Breast epithelium (tissue), 4 donors: ENCODE measurements at places on chromosomes 16 and 17. TPM values are rescaled to one million over a fixed set of nuclear protein-coding genes. Genes with fewer than 3 reads are reported as not detected.

DNA sequence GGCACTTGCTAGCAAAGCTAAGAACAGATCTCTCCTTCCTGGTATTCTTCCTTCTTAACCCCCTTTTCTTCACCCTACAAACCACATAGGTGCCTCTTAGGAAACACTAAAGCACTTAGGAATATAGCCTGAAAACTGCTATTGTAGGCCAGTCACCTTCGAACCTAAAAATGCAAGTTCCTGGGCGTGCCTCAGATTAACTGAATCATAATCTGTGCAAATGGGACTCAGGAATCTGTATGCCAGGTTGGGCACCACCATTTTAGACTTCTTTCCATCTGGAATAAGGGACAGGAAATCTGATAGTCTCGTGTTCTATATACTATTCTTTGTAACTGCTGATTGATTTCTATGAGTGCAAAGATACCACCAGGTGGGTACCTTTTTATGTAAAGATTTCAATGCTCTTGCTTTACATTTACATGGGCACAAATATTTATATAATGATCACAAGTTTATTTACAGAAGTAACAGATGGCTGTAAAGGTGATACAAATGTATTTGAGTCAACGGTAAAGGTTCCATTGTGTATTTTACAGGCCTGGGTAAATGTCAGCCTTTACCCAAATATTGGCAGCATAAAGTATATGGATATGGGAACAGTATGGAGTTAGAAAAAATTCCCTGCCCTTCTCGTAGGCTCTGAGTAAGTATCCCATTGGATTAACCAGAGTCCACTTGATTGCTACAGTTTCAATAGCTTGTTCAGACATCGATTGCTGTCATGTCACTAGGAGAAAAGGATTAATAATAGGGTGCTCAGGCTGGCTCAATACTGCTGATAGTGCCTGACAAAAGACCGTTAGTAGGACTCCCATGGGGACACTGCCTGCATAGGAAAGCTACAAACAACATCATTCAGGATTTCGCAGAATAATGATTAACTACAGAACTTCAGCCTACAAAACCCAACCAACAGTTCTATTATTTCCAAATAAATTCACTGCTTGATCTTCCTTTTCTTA, 124.7 kb downstream of the SNX11 start:
- DNase-seq: no peak

DNA sequence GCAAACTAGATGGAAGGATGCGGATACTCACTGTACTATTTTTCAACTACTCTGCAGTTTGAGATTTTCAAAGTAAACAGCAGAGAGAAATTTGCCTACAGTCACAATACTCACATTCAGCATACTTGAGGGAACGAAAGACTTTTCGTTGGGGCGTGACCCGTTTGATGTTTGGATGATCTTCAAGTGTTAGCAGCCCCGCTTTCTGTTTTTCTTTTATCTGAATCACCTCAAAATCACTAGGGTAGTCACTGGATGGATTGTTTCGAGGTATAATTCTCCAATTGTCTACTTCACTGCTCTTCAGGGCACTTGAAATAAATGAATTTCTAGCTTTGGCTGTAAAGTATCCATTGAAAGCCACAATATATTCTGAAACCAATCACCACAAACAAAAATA, 17.8 kb downstream of the MBTPS1 start:
- DNase-seq: no peak

Gene TEX19
- total RNA-seq: not detected

GRCh38 chr16:30786936-30787612, at the start of gene ZNF629:
Gene ZNF629 (minus strand): TSS chr16:30787205. CDS start chr16:30784482, 2,723 bp downstream.
- DNase-seq: peak; percentile 54

Gene KRTAP9-4
- not detected for total RNA-seq

DNA sequence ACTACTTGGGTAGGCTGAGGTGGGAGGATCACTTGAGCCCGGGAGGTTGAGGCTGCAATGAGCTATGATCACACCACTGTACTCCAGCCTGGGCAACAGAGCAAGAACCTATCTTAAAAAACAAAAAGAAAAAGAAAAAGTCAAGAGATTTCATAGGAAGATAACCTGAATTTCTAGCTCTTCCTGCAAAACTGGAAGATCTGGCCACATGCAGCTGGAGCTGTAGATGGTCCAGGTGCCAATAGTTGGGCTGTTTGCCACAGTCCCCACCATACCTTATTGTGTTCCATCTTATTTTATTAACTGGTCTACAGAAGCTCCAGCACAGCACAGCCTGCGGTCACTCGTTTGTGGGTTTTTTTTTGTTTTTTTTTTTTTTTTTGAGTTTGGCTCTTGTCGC, 15.0 kb downstream of the ATP2A1 start:
- DNase-seq: no peak

DNA sequence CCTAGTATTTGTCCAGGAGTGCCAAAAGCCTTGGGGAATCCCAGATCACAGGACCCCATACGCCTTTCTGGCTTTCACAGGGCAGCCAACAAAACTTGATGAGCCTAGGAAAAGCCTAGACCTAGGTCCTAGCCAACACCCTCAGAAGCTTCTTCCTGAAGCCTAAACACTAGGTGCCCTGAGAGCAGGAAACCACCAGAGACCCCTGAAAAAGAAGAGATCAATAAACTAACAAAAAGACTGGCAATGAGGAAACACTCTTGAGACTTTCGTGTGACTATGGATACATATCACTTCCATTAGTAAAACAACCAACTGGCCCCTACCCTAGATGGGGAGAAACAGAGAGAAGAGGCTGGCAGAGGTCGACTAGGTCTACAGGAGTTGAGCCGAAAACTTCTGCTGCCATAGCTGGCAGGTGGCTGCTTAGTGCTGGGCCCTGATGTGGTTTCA, 1.2 kb downstream of the ORMDL3 start:
- DNase-seq: no peak

GRCh38 chr17:80925688-80926335, 65.8 kb upstream of the CHMP6 start:
- no peak for DNase-seq

Gene ADAT1
- total RNA-seq: 62.3 TPM

Gene RAB26
- not detected for total RNA-seq

Gene SGCA
- total RNA-seq: 2.6 TPM

Gene KCNJ18
- not detected for total RNA-seq

Gene PIGL
- total RNA-seq: 54.6 TPM

DNA sequence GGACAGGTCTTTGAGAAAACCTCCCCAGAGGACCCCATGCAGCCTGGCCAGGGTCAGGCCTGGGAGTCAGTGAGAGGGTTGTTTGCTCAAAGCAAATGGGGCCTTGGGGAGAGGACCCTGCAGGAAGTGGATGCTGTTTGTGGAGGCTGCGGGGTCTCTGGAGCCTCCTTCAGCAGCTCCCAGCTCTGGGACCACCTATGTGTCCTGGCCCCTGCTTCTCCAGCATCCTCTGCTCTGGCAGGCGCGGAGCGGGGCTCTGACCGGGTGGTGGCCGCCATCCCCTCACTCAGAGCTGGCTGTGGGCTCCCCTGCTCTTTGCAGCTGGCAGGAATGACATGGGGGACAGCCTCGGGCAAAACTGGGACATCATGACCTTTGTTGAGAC, 29.8 kb upstream of the CIBAR2 start:
- DNase-seq: no peak

DNA sequence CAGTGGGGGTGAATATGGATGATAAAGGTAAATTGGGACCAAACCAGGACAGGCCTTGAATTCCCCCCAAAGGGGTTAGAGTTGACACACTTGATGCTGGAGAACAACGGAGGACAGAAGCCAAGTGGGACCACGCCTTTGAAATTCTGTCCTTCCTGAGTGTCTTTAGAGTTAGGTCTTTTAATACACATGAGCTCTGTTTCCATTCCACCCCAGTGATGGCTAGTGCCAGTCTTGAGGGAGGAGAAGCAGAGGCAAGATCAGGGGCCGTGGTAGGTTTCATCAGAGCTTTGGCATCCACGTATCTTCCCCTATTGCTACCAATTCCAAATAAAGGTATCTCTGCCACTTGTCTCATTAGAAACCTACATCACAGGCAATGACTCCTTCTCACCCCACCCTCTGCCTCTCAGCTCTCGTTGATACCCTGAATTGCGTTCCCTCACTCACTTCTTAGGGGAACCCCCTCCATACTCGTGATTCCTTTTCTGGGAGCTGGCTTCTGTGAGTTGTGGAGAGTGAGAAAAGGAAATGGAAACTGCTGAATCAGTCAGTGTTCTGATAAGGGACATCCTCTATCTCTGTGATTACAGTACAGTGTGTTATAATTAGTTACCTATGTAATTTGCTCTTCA, 2.4 kb upstream of the CCL3L1 start:
- DNase-seq: no peak

GRCh38 chr17:77736721-77737120, 221.8 kb upstream of the TNRC6C start:
- peak; percentile 12 for DNase-seq

GRCh38 chr17:40303009-40303657, 5.8 kb upstream of the RARA start:
- no peak for DNase-seq

GRCh38 chr17:65389426-65389825, 172.0 kb downstream of the AXIN2 start:
- no peak for DNase-seq

DNA sequence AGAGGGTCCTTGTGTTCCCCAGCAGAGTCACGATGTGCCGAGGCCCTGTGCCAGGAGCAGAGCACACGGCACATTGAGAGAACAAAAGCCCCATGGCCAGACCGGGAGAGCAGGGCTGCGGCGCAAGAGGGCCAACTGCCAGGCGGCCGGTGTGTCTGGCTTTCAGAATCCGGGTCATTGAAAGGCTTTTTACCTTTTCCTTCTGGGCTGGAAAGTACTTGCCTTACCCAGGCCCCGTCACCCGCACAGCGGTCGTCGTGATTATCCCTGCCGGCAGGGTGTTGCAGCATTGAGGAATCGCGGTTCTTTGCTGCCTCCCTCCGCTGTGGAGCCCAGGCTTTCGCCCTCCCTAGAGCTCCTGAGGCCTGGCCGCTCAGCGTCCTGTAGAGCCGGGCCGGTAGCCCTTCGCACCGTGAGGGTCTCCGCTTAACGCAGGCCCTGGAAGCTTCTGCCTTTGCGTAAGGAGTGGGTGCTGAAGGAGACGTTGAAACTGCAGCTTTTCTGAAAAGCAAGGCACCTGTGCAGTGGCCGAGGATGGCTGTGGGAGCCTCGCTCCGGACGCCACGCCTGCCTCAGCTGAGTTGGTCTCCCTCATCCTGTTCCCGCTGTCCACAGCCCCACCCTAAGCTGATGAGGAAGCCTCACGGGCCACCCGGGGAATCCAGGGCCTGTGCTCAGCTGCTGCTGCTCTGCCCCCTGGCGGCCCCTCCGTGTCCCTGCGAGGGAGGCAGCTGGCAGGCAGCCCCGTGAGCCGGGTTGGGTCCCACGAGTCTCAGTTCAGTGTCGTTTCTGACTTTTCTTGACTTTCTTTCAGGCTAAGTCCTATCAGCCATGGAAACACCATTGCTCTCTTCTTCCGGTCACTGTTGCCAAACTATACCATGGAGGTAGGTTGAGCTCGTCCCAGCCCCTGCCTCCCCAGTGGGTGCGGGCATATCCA, 8.6 kb upstream of the MC1R start:
- DNase-seq: peak; percentile 53

Gene INPP5K
- 177 TPM for total RNA-seq

DNA sequence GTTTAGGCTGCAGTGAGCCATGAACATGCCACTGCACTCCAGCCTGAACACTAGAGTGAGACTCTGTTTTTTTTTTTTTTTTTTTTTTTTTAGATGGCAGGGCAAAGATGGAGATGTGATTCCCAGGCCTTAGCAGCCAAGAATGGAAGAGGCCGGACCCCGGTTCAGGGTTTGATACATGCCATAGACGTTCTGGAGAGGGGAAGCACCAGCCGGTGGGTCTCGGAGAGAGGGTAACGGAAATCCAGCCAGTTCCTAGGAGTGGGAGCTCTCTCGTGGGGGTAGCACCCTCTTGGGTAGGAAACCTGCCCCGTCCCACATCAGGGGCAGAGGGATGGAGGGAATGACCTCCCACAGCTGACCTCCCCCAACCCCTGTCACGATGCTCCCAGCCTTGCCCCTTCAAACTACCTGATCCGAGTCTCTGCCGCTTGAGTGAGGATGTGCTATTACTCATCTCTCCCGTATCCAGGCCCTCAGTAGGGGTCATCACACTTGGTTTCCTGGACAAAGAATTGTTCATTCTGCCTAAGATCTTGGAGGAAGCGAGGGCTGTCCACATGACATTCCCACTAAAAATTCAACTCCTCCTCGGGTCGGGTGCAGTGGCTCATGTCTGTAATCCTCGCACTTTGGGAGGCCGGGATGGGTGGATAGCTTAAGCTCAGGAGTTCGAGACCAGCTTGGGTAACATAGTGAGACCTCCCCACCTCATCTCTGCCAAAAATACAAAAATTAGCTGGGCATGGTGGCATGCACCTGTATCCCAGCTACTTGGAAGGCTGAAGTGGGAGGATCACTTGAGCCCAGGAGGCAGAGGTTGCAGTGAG, 47.3 kb downstream of the MIS12 start:
- DNase-seq: no peak

- no peak for DNase-seq
Observed at GRCh38 chr16:83253521-83253920, 554.3 kb upstream of the HSBP1 start.

DNA sequence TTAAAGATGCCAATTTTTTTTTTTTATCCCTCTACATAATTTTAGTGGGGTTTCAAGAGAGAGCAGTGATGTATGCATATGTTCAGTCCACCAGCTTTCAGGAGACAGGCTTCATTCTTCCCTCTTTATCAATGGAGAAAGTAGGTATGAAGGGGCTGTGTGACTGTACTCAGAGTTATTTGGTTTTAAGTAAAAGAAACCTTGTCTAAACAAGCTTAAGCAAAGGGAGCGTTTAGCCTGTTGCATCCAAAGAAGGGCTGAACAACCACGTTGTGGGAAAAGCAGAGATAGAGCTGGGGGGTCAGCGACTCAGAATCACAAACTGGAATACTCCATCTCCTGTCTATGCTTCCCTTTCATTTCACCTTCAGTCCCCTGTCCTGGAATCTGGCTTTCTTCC, 50.4 kb upstream of the HAS3 start:
- no peak for DNase-seq

Gene TBC1D3I
- not detected for total RNA-seq

DNA sequence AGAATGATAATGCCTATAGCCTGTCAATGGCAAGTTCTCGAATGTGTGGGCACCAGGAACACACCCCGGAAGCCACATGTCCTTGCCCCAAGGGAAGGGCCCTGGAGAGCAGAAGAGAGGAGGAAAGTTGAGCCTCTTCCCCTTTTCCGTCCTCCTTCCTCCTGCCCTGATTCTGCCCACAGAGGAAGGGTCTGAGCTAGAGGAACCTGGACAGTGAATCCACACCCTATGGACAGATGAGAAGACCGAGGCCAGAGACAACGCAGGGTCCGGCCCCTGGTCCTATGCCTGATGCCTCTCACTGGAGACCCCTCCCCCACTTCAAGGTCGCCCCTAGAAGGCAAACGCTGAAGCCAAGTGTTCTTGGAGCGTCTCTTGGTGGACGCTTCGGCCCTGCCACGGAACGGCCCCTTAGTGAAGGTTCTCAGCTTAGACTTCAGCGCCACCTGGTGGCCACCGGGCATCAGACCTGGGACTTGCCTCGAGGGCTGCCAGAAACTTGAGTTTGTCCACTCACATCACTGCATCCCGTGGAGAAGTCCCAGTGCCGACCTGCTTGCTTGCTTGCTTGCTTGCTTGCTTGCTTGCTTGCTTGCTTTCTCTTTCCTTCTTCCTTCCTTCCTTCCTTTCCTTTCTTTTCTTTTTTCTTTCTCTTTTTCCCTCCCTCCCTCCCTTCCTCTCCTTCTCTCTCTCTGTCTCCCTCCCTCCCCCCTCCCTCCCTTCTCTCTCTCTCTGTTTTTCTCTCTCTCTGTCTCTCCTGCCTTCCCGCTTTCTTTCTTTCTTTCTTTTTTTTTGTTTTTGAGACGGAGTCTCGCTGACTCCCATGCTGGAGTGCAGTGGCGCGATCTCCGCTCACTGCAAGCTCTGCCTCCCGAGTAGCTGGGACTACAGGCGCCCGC, 20.6 kb upstream of the SPNS3 start:
- DNase-seq: peak; percentile 85

GRCh38 chr17:8100111-8100510, 12.6 kb upstream of the ALOX12B start:
- DNase-seq: no peak
